ENCODE measurements at places on chromosomes 13 and 19.

GRCh38 chr19:2275588-2276428 lies 6.2 kb downstream of the PEAK3 start:
- no peak for DNase-seq

- DNase-seq = no peak
These were observed 56.4 kb downstream of the ZNF568 start for GRCh38 chr19:36972571-36972970.

DNA sequence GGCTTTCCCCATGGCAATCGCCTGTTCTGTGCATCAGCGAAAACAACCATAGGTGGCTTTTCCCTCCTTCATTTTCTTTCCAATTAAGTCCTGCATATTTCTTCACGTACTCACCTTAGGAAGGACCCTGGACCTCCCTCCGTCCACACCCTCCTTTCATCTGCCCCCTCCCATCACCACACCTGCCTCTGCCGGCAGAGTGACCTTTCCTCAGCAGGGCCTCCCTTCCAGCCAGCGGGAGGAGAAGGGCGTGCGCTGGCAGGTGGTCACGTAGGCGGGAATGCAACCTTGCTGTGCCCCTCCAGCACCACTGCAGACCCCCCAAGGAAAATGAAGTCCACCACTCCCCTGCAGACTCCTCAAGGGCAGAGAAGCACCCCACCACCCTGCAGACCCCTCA lies 61.1 kb downstream of the GSX1 start:
- no peak for DNase-seq

- DNase-seq = peak; percentile 85
These were observed 381 bp downstream of the CKAP2 start for GRCh38 chr13:52455677-52456041.

DNA sequence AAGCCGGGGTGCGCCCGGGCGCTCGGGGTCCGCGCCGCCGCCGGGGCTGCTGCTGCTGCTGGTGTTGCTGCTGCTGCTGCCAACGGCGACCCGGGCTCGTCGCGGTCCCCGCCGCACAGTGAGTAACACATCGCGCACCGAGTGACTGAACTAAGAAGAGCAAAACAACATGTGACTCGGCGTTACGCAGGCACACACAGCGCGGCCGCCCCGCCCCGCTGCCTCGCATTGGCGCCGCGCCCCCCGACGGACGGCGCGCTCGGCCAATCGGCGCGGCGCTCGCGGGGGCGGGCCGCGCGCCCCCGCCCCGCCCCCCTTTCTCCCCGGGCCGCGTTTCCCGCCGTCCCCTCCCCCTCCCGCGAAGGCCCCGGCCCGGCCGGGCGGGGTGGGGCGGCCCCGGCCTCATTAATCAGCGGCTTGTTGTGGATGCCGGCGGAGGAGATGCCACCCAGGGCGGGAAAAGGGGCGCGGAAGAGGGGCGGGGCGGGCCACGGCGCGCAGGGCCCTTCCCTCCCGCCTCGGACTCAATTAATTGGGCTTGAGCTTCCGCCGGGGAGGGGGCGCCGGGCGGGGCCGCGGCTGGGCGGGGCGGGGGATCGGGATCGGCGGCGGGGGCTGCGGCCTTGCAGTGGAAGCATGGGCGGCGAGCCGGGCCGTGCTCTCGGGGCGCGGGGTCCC lies at the start of gene IRS2:
TSS of gene IRS2 (minus strand) at position 127 of the 678 bp plus-strand sequence. CDS start 530 bp downstream, outside the sequence.
- DNase-seq = peak; percentile 94

DNA sequence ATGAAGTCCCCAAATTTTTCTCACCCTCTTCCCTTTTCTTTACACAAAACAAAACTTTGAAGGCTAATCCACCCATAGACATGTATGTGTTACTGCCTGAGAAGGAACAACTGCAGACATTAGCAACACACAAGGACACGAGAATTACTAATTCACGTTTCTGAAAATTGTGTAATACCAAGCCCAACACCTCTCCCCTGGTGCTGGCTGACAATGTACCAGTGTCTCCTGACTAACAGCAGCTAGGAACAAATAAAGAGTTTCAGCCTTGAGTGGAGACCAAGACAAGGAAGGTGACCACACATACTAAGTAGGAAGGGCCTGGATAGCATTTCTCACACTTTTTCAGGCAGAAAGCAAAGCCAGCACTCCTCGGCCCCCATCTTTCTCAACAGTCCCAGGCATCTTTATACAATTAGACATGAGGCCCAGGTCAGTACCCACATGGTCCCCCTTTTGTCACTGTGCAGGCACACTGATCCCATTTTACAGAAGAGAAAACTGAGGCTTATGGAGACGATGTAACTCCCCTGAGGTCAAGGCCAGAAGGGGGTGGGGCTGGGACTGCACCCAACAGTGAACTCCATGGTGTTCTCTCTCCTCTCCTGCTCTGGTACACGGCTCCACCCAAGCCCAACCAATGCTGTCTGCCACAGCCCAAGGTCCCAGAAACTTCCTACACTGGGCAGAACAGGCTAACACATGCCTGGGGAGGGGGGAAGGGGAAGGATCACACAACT lies 8.7 kb downstream of the BRD4 start:
- DNase-seq = no peak

DNA sequence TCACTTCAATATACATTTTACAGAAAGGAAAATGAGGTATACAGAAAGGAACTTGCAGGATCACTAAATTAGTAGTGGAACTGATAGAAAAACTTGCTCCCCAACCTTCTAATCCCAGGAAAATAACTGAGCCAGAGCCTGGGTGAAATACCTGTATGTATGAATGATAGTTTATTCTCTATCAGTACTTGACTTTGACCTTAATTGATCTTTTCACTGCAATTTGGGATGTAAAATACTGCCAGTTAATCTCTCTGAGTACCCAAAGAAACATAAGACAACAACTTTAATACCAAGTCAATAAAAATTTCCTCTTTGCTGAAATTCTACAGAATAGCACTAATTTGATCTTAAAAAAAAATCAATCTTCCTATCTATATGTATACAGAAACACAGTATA lies 33.3 kb downstream of the KATNAL1 start:
- no peak for DNase-seq

DNA sequence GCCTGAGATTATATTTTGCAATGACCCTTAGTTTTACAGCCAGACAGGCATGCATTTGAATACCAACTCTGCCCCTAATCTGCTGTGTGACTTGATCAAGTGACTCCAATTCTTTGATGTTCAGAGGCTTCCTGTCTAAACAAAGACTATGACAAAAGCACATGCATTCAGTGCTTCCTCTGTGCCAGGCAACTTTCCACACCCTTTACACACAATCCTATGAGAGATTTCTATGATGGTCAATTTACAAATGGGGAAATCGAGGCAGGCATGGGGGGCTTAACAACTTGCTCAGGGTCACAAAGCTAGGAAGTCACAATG lies 3.7 kb upstream of the LYPD3 start:
- no peak for DNase-seq

DNA sequence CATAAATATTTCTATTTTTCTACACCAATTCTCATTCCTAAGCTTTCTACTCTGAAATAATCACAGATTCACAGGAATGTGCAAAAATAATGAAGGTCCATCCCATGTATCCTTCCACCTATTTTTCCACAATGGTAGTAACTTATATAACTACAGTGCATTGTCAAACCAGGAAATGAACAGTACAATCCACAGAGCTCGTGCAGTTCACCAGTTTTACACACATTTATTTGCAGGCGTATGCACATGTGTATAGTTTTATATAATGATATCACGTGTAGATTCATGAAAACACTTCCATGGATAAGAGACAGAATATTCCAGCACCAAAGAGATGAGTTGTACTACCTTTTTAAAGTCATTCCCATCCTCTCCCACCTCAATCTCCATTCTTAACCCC lies 12.9 kb downstream of the EEF1AKMT1 start:
- no peak for DNase-seq

DNA sequence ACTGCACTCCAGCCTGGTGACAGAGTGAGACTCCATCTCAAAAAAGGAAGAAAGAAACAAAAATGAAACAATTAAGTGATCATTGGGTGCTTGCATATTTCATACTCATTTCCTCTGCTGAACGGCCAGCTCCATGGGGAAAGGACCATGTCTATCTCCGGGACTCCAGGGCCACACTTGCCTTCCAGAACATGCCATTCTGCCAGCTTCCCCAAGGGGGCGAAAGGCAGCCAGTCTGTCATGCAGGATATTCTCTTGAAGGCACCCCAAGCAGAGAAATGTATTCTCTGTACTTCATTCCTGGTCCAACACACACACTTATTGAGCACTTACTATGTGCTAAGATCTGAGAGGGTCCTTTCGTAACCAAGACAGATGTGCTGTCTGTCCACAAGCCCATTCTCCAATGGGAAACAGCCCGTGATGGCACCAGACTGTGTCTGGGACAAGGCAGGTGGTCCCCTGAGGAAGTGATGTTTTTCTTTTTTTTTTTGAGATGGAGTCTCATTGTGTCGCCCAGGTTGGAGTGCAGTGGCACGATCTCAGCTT lies 10.2 kb upstream of the CARM1 start:
- DNase-seq = peak; percentile 42

GRCh38 chr13:48828962-48829411 lies 146.7 kb upstream of the FNDC3A start:
- DNase-seq = no peak

GRCh38 chr13:28117689-28118377 lies 17.5 kb upstream of the FLT3 start:
- no peak for DNase-seq

- DNase-seq = no peak
These were observed at the start of gene SERP2 for GRCh38 chr13:44373601-44374347. Gene SERP2 (plus strand): TSS chr13:44373824. CDS start chr13:44374026, 202 bp downstream.

DNA sequence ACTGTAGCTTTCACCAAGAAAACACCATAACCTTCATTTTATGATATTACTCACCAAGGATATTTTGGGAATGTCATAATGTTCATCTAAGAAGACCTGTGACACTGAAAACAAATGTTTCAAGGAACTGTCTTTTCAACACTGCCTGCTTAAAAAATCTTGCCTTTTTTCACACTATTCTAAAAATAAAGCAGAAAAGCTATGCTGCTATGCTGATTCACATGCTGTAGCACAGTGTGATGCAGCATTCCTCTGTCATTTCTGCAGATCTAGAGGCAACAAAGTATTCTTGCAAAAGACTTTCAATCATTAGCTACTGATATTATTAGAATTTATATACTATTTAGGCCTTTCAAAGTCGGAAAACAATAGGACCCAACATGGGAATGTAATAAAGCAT lies 525.7 kb downstream of the UQCRFS1 start:
- no peak for DNase-seq

- no peak for DNase-seq
These were observed 12.2 kb downstream of the KATNAL1 start for GRCh38 chr13:30295116-30295515.

DNA sequence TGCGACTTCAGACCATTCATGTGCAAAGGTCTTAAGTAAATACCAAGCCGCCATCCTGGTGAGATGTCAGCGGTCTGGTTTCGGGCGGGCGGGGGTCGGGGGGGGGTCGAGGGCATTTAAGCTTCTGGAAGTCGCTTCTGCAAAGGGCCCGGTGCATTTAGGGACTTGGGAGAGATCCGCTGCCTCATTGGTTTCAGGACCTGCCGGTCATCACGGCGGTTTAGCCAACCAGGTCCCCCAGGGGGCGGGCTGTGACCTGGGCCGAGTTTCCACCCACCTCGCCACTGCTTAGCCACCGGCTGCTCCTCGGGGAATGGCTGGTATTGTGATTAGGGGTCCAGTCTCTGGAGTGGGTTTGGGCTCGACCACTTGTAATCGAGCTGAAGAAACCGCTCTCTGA lies 7.8 kb downstream of the ANKLE1 start:
- DNase-seq = peak; percentile 54

GRCh38 chr19:14840206-14840605 lies 5.2 kb upstream of the OR7A5 start:
- DNase-seq = no peak

GRCh38 chr13:75225288-75226032 lies 256.5 kb downstream of the TBC1D4 start:
- DNase-seq = no peak

DNA sequence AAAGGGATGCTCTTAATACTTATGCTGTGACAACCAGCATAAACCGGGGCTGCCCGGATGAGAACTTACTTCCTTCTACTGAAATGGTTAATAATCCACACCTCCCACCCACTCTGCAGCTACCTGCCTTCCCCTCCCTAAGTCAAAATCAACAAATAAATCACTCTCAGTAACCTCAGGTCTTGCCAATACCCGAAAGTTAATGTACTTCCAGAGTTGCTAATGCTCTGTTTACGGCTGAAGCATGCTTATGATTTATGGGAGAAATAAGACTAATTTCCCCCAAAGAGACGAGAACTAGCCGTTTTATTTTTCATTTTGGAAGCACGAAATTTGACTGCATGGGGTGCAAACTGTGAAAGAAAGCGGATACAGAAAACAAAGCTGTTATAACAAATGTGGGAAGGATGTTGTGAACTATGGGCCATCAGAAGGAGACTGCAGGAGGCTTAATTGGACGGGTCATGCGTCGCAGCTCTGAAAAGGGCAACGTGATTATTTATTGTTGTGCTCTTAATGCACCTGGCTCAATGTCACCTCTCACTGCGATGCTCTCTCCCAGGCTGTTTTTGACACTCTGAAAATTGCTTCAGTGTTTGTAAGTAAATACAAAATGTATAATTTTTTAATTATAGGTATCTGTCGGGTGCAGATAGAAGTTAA lies 114.0 kb upstream of the SLC7A1 start:
- no peak for DNase-seq

DNA sequence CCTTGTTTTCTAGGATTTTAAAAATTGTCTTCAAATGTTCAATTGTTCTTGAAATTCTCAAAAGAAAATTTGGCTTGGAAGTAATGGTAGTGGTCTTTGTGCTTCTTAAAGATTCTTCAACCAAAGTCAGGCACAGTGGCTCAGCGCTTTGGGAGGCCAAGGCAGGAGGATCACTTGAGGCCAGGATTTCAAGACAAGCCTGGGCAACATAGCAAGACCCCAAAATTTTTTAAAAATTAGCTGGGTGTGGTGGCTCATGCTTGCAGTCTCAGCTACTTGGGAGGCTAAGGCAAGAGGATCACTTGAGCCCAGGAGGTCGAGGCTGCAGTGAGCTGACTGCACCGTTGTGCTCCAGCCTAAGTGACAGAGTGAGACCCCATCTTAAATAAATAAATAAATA lies 153.5 kb upstream of the ZNF507 start:
- DNase-seq = no peak

GRCh38 chr19:47379381-47379938 lies 30.3 kb downstream of the DHX34 start:
- no peak for DNase-seq

DNA sequence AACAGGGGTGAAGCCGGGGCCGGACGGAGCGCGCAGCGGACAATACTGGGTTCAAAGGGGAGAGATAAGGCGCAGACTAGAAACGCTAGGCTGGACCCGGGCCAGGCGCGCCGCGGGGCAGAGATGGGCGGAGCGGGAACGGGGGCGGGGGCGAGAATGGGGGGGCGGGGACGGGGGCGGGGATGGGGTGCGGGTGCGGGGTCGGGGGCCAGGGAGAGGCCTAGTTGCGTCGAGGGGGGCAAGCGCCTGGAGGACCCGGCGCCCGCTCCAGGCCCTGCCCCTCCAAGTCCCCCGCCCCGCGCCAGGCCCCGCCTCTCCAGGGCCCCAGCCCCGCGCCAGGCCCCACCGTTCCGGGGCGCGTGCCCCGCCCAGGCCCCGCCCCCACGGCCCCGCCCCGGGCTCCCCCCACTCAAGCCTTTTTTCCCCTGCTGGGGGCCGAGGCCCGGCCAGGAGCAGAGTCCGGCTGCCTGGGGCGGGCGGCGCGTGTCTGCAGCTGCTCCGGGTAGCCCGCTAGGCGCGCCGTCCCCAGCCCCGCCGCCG lies at the start of gene CERS4:
TSS of gene CERS4 (plus strand) at position 449 of the 540 bp plus-strand sequence. CDS start 41,707 bp downstream, outside the sequence.
- peak; percentile 83 for DNase-seq

GRCh38 chr13:57375876-57376275 lies 208.9 kb downstream of the PRR20E start:
- DNase-seq = no peak

- DNase-seq = no peak
These were observed 19.0 kb downstream of the LYL1 start for GRCh38 chr19:13083627-13084026.

- DNase-seq = peak; percentile 67
These were observed 9.3 kb downstream of the POU2F2 start for GRCh38 chr19:42122691-42123607.

Measured in activated naive CD4-positive, alpha-beta T cell treated with anti-CD3 and anti-CD28 coated beads, Interleukin-2, amount 50 U/mL, for 16 hours (primary cell).